NCI-H187 (cell line): ENCODE measurements at places on chromosomes 6 and 20.

DNA sequence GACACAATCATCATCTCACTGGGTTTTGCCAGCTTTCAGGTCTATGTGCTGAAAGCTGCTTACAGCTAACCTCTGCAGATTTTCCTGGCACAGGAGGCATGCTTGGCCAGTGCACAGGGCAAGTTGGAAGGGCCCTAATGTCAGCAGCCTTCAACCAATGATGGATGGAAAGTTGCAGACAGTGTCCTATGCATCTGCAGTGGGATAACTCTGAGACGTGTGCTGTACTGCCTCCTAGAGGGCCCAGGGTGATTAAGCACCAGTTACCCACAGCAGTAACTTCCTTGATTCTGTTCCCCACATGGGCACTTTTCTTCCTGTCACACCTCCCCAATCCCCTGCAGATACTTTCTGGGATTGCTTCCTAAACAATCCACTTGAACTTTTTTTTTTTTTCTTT is 38.6 kb downstream of the OVOL2 start:
- no peak for DNase-seq

DNA sequence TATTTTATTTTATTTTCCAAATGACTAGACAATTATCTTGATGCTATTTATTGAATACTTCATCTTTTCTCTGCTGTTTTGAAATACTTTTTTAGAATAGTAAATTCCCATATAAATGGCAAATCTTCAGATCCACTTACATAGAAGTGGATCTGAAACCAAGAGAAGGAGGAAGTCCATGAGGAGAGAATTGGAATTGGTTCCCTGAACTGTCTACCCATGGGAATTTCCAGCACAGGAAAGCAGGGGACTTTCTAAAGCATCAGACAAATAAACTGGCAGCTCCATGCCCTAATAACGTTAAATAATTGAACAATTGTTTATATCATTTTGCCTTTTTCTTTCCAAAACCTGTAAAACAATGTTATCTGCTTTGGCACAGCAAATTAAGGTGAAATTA is 47.1 kb upstream of the PNRC1 start:
- no peak for DNase-seq

GRCh38 chr6:45527210-45527609 is 149.5 kb upstream of the SUPT3H start:
- no peak for DNase-seq

DNA sequence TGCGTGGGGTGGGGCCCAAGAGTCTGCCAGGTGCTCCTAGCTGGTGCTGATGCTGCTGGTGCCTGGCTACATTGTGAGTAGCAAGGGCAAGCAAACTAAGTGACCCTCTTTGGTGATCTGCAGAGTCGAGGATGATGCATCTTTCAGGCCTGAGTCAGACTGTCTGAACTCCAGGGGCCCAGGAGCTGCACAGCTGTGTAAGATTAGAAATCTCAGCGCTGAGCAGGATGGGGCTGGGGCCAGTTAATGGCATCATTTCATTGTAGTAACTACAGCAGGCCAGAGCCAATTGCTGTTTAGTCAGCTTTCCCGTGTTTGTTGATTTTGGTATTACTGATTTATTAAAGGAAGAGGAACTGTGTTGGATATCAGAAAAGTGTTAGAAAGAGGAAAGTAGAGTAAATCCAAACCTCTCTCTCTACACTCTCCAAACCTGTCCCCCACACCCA is 365.2 kb downstream of the PAX1 start:
- no peak for DNase-seq

- DNase-seq = no peak
Measured at GRCh38 chr6:43778131-43778855, 8.3 kb downstream of the VEGFA start.

DNA sequence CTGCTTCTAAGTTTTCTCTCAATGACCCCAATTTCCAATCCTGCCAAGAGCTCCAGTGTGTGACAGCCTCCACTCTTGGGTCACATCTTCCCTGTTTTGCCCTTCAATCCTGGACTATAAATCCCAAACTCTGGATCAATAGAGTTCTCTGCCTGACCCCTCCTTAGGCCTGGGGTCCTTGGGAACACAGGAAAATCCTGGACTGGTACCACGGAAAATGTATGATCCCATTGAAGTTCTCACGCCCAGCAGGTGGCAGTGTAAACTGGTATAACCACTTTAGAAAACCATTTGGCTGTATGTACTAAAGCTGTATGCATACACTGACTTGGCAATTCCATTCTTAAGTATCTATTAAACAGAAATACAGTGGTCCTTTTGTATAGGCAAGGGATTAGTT is 98.0 kb downstream of the SNAP25 start:
- DNase-seq = no peak

DNA sequence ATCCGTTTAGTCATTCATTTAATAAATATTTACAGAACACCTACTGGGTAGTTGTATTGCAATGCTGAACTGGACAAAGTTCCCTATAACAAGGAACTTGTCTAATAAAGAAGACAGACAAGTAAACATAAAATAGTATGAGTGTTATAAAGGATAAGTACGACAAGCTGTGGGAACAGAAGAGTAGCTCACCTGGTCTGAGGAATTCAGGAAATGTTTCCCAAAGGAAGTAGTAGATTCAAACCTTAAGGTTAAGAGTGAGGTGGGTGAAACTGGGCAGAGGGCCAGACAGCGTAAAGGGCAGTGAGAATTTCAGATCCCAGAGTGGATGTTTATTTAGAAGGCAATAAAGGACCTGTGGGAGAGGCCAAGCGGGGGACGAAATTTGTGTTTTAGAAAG is 72.3 kb upstream of the CD2AP start:
- DNase-seq = no peak
